ENCODE measurements at places on chromosomes 1 and 21.

GRCh38 chr1:117060441-117061317 lies 553 bp downstream of the TTF2 start:
- no peak for DNase-seq

DNA sequence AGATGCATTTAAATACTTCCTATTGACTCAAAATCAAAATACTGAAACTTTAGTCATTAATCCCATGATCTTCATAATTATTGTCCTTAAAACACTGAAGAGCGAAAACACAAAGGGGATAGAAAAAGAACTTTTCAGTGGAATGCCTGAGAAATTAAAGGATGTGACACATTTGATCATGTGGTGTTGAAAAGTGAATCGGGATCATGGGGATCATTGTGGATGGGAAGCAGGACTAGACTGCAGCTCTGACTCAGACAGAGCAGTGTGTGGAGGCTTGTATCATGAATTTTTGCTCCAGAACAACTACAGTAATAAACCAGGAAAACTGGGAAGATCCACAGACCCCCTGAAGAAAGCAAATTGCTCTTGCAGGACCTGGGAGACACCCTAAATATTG lies 161.1 kb upstream of the CXADR start:
- DNase-seq = no peak

- DNase-seq = no peak
Measured at GRCh38 chr1:83746234-83746633, 252.7 kb downstream of the TTLL7 start.

DNA sequence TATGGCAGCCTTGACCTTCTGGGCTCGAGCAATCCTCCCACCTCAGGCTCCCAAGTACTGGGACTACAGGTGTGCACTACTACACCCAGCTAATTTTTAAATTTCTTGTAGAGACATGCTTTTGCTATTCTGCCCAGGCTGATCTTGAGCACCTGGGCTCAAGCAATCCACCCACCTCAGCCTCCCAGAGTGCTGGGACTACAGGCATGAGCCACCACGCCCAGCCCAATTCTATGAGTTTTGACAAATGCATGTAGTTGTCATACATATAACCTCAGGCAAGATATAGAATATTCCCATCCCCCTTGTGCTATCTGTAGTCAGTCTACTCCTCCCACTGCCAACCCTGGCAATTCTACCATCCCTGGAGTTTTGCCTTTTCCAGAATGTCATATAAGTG lies 38.7 kb upstream of the TTC22 start:
- DNase-seq = no peak

DNA sequence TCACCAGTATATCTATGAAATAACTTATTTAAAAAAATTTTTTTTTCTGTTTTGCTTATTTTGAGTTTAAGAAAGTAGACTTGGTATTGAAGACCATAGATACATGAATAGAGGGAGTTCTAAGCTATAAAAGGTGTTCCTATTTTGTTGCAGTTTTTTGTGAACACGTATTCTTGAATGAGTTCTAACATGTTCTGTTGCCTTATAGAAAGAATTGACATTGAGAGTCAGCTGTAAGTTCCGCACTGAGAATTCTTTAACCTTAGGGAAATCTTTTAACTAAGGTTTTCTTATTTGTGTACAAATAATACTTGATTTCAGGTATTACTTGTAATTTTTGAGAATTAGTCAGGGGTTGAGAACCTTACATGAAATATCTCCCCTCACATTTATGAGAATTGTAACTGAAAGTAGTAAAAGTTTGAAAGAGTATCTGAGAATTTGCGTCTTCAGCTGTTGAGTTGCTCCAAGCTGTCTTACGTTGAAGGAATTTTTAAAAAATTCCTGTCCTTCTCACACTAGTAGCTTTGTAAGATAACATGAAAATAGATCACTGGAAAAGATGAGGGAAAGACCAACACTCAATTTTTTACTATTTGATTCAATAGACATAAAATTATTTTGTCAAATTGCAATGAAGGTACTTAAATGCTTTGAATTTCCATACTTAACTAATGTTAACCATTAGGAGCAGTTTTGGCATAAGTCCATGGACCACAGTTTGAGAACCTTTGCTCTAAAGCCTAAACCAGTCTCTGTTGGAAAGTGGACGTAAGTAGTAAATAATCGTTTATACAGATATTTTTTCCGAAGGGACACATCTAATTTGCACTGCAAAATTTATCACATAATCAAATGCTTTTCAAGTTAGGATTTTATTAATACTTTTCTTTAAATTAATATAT lies 3.8 kb downstream of the DR1 start:
- no peak for DNase-seq

DNA sequence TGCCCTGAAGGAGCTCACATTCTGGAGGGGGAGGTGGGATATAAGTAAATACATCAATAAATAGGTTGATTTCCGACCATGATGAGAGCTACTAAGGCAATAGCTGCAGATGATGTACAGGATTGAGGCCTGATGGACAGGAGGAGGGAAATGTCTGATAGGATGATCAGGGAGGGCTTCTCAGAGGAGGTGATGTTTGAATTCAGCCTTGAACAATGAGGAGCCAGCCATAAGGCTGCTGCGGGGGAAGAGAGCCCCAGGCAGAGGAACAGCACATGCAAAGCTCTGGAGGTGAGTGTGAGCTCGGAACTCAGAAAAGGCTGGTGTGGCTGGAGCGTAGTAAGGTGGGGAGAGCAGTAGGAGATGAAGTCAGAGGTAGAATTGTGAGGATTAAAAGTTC lies 411.7 kb downstream of the PTPRU start:
- DNase-seq = no peak

- no peak for DNase-seq
Measured at GRCh38 chr1:9139930-9140329, 11.0 kb upstream of the GPR157 start.

DNA sequence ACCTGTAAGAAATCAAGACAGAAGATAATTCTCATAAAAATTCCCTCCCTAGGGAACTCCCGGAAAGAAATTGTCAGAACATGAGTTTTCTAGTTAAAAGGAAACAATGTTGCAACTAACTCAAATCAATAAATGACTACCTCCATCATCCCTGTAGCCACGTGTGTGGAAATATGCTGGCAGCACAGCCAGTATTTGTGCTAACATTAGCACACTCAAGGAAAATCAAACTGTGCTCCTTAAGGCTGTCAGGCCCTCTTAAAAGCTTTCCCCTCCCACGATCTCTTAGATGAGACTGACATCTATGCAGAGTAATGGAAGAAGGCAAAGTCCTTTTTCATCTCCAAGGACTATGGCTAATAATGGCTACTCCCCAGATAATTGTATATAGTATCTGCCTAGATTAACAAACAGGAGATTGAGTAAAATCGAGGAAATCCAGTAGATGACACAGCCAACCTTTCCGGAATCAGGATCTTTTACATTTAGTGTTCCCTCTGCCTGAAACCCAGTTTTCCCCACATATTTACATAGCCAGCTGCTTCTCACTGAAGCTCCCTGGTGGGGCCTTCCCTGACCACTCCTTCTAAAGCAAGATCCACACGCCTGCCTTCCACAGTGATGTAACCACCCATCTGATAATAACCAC lies 50.9 kb upstream of the NR5A2 start:
- DNase-seq = no peak

- DNase-seq = no peak
Measured at GRCh38 chr1:195971589-195971988, 636.7 kb downstream of the KCNT2 start.

DNA sequence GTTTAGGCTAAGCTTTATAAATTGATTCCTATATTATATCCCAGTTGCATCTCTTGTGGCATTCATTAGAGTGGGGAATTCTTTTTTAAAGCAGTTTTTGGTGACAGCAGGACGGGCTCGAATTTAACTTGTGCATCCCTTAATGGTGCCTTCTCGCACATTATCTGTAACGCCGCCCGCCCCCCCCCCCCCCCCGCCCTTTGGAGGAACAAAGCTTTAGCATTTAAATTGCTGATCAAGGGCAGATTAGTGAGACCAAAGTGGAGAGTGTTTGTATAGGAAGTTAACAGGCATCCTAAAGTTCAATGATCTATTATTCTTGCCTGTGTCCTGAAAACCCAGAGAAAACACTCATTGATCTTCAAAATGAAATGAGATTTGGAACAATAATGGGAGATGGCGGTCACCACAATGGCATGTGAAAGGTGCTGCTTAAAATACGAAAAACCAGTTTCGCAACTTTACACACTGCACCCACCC lies 2.2 kb downstream of the LMO4 start:
- DNase-seq = no peak

GRCh38 chr21:31193761-31194160 lies 150.3 kb downstream of the TIAM1 start:
- DNase-seq = no peak

DNA sequence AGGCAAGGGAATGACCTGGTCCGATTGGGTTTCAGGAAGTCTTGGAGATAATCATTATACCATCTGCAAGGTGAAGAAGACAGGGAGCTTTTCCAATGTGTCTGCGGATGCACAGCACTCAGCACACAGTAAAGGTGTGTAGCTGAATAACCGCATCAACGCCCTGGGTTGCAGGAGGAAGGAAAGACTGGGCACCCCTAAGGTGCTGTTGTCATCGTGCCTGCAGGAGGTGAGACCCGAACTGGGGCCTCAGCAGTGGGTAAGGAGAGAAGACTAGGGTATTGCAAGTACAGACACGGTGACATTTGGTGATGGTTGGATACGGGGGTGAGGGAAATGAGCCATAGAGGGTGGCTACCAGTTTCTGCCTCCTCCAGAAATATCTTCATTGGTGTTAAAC lies 1.1 kb upstream of the TRIM62 start:
- DNase-seq = no peak

- peak; percentile 13 for DNase-seq
Measured at GRCh38 chr1:6991266-6991665, 206.0 kb downstream of the CAMTA1 start.

DNA sequence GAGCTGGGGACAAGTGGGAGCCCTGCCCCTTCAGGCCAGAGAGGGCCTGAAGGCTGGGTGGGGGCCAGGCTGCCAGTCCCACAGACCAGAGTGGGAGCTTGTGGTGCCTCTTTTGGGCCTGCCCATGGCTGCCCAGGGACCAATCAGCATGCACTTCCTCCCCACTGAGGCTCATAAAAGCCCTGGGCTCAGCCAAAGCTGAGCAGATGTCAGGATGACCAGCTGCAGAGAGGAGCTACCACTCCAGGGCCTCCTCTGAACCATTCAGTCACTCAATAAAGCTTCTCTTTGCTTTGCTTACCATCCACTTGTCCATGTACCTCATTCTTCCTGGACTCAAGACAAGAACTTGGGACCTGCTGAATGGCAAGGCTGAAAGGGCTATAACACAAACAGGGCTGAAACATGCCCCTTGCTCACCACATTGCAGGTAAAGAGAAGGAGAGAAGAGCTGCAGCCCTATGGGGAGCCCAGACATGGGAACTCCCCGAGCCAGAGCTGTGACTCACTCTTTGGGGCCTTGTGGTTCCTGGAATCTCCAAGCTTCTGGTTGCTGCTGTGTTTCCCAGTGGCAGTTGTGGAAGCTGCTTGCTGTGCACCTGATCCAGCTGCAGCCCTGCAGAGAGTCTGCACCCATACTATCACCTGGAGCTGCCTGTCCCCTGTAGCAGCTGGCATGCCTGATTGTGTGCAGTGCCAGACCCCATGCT lies 82.0 kb downstream of the OLFML3 start:
- DNase-seq = no peak

DNA sequence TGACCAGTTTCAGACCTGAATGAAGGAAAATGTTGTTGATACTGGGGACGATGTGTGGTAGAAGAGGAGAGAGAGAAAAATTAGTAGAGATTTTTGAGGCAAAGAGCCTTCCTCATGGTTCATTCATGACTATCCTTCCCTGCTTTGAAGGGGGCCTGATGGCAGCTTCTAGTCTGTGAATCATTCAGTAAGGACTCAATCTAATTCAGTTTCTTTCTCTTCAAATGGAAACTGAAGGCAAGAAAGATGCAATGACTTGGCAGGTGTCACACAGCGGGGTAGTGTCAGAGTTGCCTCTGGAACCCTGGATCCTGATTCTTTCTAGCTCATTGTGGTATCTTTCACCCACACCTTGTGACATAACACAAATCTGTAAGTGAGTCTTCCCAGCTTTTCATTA lies 14.9 kb upstream of the CD5L start:
- no peak for DNase-seq
